ENCODE measurements at places on chromosomes 3 and 15. TPM values are rescaled to one million over a fixed set of nuclear protein-coding genes. Genes with fewer than 3 reads are reported as not detected.

The AADACL2 gene
- not detected for total RNA-seq

The PEAK1 gene
- 9.3 TPM for total RNA-seq

The ONECUT1 gene
- total RNA-seq, result 0.25 TPM

The ZSCAN29 gene
- total RNA-seq, result 9.2 TPM

The BFSP2 gene
- total RNA-seq, result not detected

The TMEM108 gene
- not detected for total RNA-seq

The QRICH1 gene
- 38.8 TPM for total RNA-seq

The ITIH3 gene
- total RNA-seq, result 0.05 TPM

The PLD1 gene
- 7.2 TPM for total RNA-seq

The SLC24A5 gene
- total RNA-seq, result not detected

The WDR93 gene
- total RNA-seq, result 0.28 TPM

The SUSD5 gene
- total RNA-seq, result 4.1 TPM

The IL12A gene
- 1.2 TPM for total RNA-seq

The IDH2 gene
- total RNA-seq, result 41.7 TPM

The ALG3 gene
- total RNA-seq, result 74.3 TPM

The DUOXA1 gene
- 0.20 TPM for total RNA-seq

The TMEM44 gene
- total RNA-seq, result 8.0 TPM

The C3orf85 gene
- total RNA-seq, result not detected

The ZNF621 gene
- 6.4 TPM for total RNA-seq

Measured in A549 treated with CpdA at 1 μM for 4 hours (cell line).